EH (cell line): ENCODE measurements at places on chromosomes 11 and 22.
A peak's percentile ranks its signal among the peaks of the same experiment; 100 is the strongest.

GRCh38 chr11:76810151-76810853, 27.1 kb downstream of the TSKU start:
- DNase-seq = peak; percentile 51

DNA sequence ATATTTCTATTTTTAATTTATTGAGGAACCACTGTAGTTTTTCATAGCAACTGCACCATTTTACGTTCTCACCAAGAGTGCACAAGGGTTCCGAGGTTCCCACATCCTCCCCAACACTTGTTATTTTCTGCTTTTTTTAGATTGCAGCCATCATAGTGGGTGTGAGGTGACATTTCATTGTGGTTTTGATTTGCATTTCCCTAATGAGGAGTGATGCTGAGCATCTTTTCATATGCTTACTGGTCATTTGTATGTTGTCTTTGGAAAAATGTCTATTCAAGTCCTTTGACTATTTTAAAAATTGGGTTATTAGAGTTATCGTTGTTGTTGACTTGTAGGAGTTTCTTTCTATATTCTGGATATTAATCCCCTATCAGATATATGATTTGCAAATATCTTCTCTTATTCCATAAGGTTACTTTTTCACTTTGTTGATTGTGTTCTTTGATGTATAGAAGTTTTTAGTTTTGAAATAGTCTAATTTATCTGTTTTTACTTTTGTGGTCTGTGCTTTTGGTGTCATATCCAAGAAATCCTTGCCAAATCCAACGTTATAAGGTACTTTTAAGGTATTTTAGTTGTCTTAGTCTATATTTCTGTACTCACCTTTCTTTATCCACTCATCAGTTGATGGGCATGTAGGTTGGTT, 9.0 kb downstream of the NEAT1 start:
- peak; percentile 60 for DNase-seq

- DNase-seq = no peak
These were observed 10.3 kb downstream of the CHADL start for GRCh38 chr22:41230401-41230785.

- DNase-seq = no peak
These were observed 8.4 kb downstream of the SLC29A2 start for GRCh38 chr11:66363187-66363601.

GRCh38 chr11:7904917-7905316, 26.2 kb downstream of the OR10A6 start:
- peak; percentile 74 for DNase-seq

GRCh38 chr11:45280449-45280848, 5.7 kb downstream of the SYT13 start:
- DNase-seq = peak; percentile 12

- DNase-seq = no peak
These were observed 8.8 kb upstream of the RPL3 start for GRCh38 chr22:39327995-39328754.

- peak; percentile 70 for DNase-seq
These were observed 781 bp downstream of the SIDT2 start for GRCh38 chr11:117179048-117179999.

DNA sequence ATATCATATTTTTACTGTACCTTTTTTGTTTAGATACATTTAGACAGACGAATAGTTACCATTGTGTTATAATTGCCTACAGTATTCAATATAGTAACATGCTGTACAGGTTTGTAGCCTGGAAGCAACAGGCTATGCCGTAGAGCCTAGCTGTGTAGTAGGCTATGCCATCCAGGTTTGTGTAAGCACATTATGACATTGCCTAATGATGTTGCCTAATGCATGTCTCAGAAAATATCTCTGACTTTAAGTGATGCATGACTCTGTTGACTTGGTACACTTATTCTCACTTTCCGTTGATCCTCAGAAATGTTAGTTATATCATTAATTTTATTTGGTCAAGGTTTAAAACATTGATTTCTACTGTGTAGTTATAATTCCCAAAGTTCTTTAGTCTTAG, 39.9 kb downstream of the OR2AT4 start:
- DNase-seq = no peak

DNA sequence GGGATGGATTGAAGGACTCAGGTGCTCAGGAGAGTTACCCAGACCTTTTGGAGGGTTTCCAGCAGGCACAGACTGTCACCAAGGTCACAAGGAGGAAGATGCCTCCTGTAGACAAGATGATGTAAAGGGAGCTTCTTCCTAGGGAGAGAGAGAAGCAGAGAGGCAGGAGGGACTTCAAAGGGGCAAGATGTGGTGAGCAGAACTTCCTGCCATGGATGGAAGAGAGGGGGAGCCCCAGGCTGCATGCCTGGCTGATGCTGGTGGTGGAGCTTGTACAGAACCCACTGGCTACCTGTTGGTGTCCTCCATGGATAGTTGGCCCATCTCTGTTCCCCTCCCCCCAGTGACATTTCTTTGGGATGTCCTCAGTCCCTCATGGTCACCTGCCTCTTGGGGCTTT, 4.2 kb downstream of the HEPN1 start:
- no peak for DNase-seq

- DNase-seq = no peak
These were observed 19.4 kb downstream of the PIWIL4 start for GRCh38 chr11:94586546-94586945.

- no peak for DNase-seq
These were observed 24.2 kb downstream of the MRTFA start for GRCh38 chr22:40612291-40612751.

- peak; percentile 38 for DNase-seq
These were observed 18.4 kb upstream of the CABP7 start for GRCh38 chr22:29701155-29701999.

- DNase-seq = no peak
These were observed 4.8 kb upstream of the SLC3A2 start for GRCh38 chr11:62875698-62876478.

- DNase-seq = no peak
These were observed 34.3 kb downstream of the ETS1 start for GRCh38 chr11:128552783-128553661.

DNA sequence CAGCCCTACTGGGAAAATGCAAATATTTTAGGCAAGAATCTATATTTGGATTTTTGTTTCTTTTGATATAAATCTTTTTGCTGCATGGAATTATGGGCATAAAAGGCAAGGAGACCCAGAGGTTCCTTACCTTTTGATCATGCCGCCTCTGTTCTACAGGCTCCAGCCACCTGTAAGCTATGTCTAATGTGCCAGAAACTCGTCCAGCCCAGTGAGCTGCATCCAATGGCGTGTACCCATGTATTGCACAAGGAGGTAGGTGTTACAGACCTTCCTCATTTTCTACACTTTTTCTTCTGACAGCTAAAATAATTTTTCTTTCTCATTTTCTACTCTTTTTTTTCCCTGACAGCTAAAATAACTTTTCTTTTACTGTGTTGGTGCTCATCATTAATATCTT, 8.2 kb upstream of the BACE1-AS start:
- DNase-seq = no peak

DNA sequence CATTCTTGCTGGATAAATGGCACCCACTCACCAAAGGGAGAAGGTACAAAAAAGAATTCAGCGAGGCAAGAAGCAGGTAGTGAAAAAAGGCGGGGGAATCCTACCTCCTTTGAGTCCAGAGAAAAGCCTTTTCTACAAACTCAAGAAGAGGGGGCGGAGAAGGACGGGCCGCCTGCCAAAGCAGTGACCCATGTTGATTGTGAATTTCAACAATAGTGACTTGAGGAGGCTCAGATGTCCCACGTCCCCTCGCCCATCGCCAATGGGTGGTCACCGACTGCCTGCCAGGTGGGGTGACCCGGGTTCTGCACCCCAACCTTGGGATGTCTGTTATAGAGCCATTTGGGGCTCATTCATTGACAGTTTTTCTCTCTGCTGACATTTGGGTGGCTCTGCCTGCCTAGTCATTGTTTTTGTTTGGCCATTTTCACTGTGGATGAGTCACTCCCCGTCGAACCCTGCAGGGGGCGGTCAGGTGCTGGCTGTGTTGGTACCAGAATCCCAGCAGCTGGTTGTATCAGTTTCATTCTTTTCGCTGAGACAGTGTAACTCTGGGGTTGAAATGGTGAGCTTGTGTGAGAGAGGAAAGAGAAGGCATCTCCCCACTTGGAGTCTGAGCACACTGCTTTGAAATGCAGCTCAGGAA, 163.4 kb upstream of the NCAM1 start:
- DNase-seq = peak; percentile 20

GRCh38 chr11:126636911-126637794, 281.7 kb downstream of the ST3GAL4 start:
- peak; percentile 93 for DNase-seq

DNA sequence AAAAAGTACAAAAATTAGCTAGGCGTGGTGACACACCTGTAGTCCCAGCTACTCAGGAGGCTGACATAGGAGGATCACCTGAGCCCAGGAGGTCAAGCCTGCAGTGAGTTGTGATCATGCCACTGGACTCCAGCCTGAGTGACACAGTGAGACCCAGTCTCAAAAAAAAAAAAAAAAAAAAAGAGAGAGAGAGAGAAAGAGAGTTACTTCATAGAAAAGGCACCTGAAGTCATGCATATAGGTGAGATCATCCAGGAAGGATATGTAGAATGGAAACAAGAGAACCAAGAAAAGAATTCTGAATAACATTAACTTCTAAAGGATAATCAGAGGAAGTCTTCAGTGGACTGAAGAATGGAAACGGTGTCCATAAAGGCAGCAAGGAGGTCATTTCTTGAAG, 106.8 kb downstream of the STK33 start:
- DNase-seq = no peak

GRCh38 chr11:80104191-80104590, 663.4 kb upstream of the TENM4 start:
- DNase-seq = peak; percentile 62

DNA sequence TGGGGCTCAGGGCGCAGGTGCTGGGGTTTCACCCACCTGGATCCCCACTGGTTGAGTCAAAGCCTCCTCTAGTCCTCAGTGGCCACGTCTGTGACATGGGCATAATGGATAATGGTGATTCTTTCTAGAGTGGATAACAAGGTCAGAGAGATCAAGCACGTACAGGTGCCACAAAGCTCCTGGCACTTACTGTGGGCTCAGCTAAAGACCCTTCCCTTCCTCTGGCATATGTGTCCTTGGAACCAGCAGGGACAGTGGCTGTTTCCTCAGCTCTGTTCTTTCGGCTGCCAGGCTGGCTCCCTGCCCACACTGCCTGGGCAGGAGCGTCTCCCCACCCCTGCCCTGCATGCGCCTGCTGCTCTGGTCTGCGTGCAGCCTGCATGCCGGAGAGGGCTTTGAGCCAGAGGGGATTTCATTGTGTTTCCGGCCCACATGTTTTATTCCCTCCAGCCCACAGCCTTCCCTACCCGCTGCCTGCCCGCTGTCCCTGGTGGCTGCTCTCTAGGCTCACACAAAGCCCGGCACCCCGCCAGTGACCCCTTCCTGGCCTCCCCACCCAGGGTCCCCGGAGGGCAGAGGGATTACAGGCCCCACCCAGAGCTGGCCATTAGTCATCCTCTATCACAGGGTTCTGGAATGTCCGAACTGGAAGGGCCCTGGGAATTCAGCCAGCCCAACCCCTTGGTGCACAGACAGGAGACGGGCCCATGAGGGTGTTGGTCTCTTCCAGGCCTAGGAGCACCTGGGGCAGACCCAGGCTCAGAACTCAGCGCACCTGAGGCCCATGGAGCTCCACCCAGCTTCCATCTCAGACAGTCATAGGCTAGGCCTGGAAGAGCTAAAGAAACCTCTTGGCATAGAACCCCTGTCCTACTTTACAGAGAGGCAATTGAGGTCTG, 55.3 kb upstream of the GCAT start:
- peak; percentile 99 for DNase-seq

DNA sequence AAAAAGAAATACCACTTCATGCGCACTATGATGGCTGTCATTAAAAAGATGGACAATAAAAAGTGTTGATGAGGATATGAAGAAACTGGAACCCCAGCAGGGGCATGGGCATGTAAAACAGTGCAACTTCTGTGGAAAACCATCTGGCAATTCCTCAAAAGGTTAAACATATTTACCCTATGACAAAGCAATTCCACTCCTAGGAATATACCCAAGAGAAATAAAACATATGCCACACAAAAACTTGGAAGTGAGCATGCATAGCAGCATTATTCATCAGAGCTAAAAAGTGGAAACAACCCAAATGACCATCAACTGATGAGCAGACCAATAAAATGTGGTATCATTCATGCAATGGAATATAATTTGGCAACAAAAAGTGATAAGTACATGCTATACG, 50.1 kb downstream of the LRRC32 start:
- DNase-seq = peak; percentile 94

DNA sequence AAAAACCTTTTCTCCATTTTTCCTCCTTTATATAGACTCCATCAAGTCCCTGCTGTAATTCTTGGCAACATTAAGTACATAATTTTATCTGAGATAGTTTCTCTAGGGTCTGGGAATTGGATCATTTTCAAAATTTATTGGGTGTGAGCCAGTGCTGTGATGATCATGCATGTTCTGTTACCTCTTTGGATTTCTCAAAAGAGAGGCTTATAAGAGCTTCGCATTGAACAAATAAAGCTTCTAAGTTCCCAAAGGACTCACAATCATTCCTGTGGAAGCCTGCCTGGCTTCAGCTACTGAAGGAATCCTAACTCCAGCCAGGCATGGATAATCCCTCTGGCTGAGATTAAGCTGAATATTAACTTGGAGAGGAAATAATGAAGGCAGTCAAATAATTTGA, 208.5 kb downstream of the RAB38 start:
- no peak for DNase-seq

DNA sequence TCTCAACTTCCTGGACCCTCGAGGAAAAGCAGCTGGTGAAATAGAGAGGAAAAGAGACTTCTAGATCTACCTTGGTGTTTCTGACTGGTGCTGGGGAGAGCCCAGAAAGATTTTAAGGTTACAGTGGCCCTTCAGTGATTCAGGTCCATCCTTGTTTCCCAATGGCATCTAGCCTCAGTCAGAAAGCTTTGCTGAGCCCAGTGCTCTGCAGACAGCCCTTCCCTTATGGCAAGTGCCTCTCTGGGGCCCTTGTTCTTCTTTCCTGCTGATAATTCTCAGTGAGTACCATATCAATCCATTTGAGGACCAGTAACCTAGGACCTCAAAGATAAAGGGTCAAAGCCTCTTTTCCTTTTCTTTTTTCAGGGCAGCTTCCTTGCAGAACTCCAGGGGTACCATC, 25.1 kb upstream of the TMEM135 start:
- DNase-seq = no peak

- DNase-seq = no peak
These were observed 1.4 kb downstream of the PACSIN3 start for GRCh38 chr11:47184711-47185304.

- no peak for DNase-seq
These were observed 7.8 kb upstream of the LRRC32 start for GRCh38 chr11:76678321-76678720.

GRCh38 chr11:128469220-128469619, 118.1 kb downstream of the ETS1 start:
- no peak for DNase-seq
